Urinary bladder (tissue), 4 donors: ENCODE measurements at places on chromosomes 2 and 18. TPM values are rescaled to one million over a fixed set of nuclear protein-coding genes. Genes with fewer than 3 reads are reported as not detected.

DNA sequence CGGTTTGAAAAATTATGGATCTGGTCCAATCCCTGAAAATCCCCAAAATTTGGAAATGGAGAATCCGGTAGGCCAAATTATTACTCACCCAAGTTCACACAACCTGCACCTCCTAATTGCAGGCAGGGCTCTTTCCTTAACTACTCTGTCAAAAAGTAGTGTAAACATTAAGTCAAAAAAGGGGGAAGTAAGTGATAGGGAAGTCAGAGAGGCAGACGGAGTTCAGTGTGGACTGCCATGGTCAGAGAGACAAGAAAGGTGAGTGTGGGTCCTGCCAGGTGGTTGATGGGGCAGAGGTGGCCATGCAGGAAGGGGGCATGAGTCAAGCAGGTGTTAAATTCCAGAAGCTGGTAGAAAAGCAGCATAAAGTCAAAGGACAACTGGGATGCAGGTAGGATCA lies 104.7 kb upstream of the STPG4 start:
- no peak for DNase-seq

GRCh38 chr2:209367075-209367747 lies 56.6 kb upstream of the MAP2 start:
- no peak for DNase-seq

DNA sequence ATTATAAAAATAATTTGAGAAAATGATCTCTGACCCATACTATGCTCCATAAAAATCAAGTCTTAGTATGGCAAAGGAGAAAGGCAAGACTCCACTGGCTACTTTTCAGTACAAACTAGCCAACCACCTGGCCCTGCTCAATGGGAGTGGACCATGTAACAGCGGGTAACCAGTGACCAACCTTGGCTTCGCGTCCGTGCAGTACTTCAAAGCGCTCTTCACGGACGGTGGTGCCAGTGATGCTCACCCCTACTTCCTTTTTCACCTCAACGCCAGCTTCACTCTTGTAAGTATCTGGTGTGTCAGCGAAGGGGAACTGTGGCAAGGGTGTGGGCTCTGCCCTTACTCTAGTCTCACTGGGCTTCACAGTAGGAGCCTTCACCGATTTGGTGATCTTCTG lies 23.3 kb downstream of the TTN start:
- no peak for DNase-seq

DNA sequence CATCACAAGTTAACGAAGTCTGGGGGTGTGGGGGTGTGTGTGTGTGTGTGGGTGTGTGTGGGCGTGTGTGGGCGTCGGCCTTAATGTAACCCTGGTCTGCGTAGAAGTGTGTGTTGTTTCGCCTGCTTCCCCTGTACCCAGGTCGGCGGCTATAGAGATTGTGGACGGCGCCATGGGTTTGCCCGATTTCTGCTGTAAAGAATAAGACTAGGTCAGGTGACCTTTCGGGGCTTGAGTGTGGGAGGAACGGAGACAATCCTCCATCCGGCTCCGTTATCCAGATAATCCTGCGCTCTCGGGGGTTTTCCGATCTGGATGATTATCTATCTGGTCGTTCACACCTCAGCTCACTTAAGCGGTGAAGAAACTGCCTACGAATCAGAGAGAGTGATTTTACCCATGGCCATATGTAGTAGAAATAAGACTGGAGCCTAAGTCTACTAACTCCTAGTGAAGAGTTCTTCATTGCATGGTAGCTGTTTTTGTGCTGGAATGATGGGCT lies 543 bp downstream of the HADHB start:
- DNase-seq, result peak; percentile 11

DNA sequence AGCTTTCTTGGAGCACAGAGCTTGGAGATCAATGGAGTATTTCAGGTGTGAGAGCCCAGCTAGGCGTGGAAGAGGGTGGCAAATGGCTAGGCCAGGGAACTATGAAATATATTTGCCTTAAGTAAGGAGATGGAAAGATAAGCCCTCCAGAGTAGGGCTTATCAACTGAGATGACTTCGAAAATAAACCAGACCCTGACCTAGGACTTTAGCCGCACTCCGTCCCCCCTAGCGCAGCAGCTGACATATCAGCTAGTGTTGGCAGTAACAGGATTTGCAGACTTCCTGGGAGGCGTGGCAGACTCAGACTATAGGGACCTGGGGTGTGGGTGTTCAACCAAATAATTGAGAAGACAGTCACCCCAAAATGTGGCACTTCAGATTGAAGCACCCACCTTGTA lies 127.7 kb upstream of the EPAS1 start:
- DNase-seq, result no peak

DNA sequence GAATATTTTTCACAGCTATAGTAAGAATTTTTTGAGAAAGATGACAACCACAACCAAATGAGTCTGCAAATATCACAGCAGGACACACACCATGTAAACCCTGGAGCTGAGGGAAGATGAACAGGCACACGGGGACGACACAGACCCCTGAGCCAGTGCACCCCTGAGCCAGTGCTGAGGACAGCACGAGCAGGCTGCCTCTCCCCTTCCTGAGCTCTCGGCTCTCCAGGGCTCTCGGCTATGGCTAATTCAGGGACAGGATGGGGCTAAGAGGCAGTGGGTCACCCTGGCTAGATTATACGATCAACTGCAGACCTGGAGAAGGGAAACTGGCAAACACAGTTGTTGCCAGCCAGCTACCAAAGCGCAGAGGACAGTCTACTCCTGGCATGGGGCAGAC lies 41.4 kb downstream of the TGFBRAP1 start:
- no peak for DNase-seq

DNA sequence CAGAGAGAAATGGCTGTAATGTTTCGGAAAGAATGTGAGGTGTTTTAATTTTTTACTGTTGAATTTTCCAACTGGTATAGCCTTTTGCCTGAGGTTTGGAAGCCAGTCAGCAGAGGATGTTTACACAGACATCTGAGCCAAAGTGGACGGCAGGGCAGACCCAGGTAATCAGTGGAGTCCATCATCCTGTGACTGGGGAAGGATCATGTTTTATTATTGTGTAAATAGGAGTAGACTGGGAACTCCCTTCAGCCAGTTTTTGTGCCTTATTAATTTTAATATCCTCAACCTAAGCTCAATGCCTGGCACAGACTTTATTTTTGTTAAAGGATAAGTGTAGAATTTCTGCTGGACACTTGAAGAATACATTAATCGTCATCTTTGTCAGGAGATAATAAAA lies 142.0 kb upstream of the GAREM1 start:
- DNase-seq, result no peak

DNA sequence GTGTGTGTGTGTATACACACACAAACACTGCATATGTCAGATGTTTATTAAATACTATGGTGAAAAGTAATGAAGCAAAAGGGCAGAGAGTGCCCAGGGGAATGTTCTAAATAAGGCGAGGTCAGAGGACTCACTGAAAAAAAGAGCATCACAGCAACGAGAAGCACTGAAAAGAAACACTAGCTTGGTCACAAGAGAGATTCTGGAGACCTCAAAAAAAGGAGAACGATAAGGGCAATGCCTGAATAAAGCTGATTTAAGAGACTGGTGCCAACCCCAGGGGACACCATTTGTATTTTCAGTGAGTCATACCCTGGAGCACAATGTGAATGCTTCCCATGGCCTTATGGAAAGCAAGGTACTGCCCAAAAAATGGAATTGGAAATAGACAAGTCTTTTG lies 14.5 kb downstream of the SLC40A1 start:
- DNase-seq, result no peak

GRCh38 chr2:10331702-10332401 lies 29.1 kb downstream of the HPCAL1 start:
- no peak for DNase-seq

DNA sequence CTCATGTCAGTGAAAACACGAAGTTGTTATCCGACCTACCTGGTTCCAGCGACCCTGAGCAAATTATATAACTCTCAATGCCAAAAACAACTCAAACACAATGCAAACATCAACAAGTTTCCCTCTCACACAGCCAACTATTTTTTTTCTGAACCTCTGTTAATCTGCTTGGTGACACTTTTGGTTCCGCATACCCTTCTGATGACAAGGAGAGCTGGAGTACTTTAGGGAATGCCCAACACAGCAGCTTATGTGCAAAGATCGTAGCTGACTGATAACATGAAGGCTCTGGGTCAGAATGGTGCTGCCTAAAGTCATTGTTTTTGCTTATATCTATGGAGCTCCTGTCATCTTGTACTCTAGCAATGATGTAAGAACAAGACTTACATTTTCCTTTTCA lies 72.7 kb upstream of the CCDC68 start:
- DNase-seq, result no peak

DNA sequence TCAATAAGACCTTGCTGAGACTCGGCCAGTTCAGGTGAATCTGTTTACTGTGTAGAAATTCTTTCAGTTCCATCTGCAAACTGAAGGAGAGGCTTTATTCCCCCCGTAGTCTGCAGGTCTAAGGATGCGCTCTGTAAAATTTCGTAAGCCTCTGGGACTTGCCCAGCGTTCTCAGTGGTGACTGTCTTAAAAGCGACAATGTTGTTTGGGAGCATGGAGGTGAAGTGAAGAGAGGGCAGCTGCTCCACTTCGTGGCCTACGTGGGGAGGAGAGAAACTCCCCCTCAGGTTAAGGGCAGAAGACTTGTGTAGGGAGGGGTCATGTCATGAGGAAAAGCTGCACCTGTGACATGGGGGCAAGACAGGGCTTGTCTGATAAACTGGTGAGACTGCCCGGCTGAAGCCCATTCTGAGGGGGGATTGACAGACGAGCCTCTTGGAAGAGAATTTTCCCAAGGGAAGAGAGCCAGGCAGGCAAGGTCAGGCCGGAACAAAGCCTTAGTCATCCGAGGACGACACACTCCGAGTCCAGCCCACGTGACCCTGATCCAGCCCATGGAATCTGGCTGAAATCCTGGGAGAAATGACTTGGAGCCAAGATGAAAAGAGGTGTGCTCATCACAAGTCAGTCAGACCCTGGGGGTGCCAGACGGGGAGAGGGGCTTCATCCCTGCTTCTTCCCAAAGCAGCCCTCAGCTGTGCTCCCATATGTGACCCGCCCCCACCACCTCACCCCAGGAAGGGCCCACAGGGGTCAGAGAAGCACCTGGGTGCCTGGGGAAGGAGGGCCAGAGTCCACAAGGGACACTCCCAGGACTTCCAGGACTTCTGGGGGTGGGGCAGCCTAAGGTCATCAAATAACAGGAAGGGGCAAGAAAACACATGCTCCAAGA lies 88.5 kb upstream of the SH3BP4 start:
- peak; percentile 10 for DNase-seq

DNA sequence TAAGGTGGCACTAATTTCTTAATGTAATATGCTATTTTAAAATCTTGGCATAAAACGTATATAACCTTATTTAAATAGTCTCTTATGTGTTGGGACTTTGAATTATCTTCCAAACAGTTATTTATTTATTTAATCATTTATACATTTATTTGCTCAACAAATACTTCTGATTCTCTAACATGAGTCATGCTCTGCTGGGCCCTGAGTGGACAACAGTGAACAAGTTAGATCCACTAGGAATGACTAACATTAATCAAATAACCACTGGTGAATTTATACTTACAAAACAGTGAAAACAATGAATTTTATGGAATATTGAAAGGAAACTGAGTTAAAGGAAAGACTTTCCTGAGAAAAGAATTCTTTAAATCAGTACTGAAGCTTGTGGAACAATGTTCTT lies 1257.2 kb upstream of the CHAC2 start:
- no peak for DNase-seq

- DNase-seq, result no peak
Observed at GRCh38 chr2:35415282-35415681, 940.3 kb upstream of the CRIM1 start.

GRCh38 chr18:60895181-60895580 lies 438.0 kb upstream of the CDH20 start:
- DNase-seq, result no peak

GRCh38 chr18:36757991-36758390 lies 70.8 kb downstream of the TPGS2 start:
- DNase-seq, result no peak

- no peak for DNase-seq
Observed at GRCh38 chr18:42196651-42197050, 241.6 kb downstream of the PIK3C3 start.

DNA sequence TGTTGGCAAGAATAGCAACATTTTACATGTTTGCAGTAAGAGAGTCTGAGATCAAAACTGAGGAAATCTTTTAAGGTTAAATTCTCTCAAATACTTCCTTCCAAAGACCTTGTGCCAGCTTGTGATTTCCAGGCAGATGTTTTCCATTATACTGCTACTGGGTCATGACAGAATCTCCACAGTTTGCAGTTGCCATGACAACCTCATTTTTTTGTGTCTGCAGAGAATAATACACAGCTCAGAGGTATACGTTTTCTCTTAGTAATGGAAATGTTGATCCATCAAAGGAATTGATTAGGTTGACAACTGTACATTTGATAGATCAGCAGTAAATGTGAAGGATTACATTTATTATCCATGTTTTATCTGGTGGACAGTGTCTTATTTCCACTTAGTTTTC lies 29.1 kb upstream of the CSRNP3 start:
- DNase-seq, result peak; percentile 67

- DNase-seq, result no peak
Observed at GRCh38 chr2:20165677-20166509, 59.0 kb downstream of the SDC1 start.

DNA sequence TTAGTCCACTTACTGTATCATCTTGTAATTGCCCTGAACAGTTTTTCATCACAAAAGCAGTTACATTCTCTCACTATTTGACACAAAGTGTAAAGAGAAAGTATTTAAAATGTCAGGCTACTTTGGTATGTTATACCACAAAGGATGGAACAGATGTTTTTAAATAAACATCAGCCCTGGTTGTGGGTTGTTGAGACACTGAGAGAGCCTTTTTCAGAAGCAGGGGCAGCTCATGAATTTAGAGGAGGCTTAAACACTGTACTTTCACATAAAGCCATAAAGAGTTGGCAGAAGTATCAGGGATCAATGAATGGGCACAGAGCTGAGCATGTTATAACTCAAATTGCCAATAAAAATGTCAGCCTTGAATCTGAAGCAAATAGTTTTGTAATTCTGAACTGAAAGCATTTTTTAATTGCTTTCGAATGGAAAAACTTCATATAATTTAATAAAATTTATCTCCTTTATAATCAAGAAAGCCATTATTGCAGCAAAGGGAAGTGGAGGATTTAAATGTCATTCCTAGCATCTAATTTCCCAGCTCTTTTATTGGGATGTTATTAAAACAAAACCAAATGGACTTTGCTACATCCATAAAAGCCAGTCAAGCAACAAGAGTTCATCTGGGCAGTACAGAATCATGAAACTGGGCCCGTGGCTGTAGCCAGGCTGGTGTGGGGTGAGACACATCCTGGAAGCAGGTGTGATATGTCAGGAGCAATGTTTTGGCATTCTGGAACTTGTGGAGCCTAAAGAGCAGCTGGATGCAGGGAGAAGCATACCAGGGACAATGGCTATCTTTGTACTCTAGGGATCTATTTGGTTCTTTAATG lies 95.1 kb upstream of the NT5C1B start:
- DNase-seq, result peak; percentile 49

- no peak for DNase-seq
Observed at GRCh38 chr2:196205881-196206435, 34.6 kb upstream of the STK17B start.

- no peak for DNase-seq
Observed at GRCh38 chr2:10352361-10352760, 49.7 kb downstream of the HPCAL1 start.

GIGYF2 gene
- total RNA-seq, result 121 TPM

ACVR1C gene
- 0.37 TPM for total RNA-seq

E2F6 gene
- 16.0 TPM for total RNA-seq

ERBB4 gene
- total RNA-seq, result 3.2 TPM

IL18R1 gene
- total RNA-seq, result 3.3 TPM

C2orf80 gene
- total RNA-seq, result 0.37 TPM

PPP3R1 gene
- 75.2 TPM for total RNA-seq

SAG gene
- not detected for total RNA-seq

MROH2A gene
- total RNA-seq, result 0.32 TPM

HAAO gene
- 10.6 TPM for total RNA-seq

KCNE4 gene
- 22.0 TPM for total RNA-seq

FHOD3 gene
- 27.2 TPM for total RNA-seq

C2orf15 gene
- total RNA-seq, result 1.5 TPM

PROM2 gene
- total RNA-seq, result 13.6 TPM
